NCI-H526 (cell line): ENCODE measurements at places on chromosomes 2 and 18.

GRCh38 chr2:217636991-217637561 lies 365.7 kb downstream of the TNS1 start:
- no peak for DNase-seq

- DNase-seq = no peak
These were observed 1501.6 kb upstream of the SLC39A10 start for GRCh38 chr2:194155431-194155830.

DNA sequence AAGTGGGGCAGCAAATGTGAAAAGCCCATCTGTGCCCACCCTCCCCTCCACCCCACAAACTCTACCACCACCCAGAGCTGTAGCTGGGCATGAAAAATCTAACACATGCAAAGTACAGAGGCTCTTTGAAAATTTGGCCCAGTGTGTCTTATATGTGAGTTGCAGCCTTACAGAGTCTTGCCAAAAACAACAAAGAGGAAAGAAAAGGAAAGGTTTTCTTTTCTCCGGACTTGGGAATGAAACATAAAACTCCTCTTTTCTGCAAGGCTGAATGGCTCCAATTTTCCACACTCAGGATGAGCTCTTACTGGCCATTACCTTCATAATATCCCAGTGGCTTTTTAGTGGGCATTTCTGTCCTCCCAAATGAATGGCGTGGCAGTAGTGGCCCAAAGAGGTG lies 27.9 kb upstream of the POU3F3 start:
- no peak for DNase-seq

GRCh38 chr2:30217644-30218337 lies 13.5 kb upstream of the LBH start:
- peak; percentile 78 for DNase-seq

- DNase-seq = no peak
These were observed 84.4 kb upstream of the CAVIN2 start for GRCh38 chr2:191931329-191931728.
